Upper lobe of left lung (tissue), 6 donors: ENCODE measurements at places on chromosomes 4 and X. TPM values are rescaled to one million over a fixed set of nuclear protein-coding genes. Genes with fewer than 3 reads are reported as not detected.

DNA sequence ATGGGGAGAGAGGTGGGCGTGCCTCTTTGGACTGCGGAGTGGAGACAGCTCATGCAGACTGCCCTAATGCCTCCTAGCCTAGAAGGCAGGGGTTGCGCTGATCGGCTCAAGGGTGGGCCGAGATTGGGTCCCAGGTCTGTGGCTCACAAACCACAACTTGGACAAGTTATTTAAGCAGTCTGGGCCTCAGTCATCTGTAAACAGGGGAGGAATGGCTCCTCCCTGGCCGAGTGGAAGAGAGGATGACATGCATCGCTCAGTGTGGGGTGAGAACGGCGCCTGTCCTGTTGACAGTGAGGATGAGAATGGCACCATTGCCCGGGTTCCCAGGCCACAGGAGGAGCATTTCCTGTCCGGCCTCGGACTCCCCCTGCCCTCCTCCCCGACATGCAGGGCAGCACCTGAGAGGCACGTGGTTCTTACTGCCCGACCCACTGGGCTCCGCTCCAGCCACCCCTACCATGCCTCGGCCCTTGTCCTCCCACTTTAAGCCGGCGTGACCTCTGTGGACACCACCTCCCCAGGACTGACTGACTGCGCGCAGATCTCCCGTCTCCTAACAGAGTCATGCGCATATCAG is 40.3 kb upstream of the GRPEL1 start:
- peaks cover 7% of the 10 kb centered on the region for H3K4me1 ChIP-seq
- H3K36me3 ChIP-seq: no peaks in the 10 kb centered on the region
- no peak for DNase-seq
- H3K27ac ChIP-seq: no peak overlapping the region
- no peaks in the 10 kb centered on the region for H3K27me3 ChIP-seq
- H3K4me3 ChIP-seq: no peak overlapping the region

Gene SNCA
- total RNA-seq: 15.0 TPM

- DNase-seq: no peak
- no peaks in the 10 kb centered on the region for H3K36me3 ChIP-seq
- no peaks in the 10 kb centered on the region for H3K4me1 ChIP-seq
- no peaks in the 10 kb centered on the region for H3K27me3 ChIP-seq
Measured at GRCh38 chr4:89992744-89993143, 98.1 kb downstream of the MMRN1 start.

Gene CLGN
- total RNA-seq: not detected

Gene GRPEL1
- 29.0 TPM for total RNA-seq

Gene UBE2K
- total RNA-seq: 45.2 TPM

GRCh38 chrX:19793471-19793870 is 93.9 kb downstream of the SH3KBP1 start:
- no peaks in the 10 kb centered on the region for H3K36me3 ChIP-seq
- H3K27me3 ChIP-seq: no peaks in the 10 kb centered on the region
- H3K4me3 ChIP-seq: no peak overlapping the region
- H3K27ac ChIP-seq: no peak overlapping the region
